ENCODE measurements at places on chromosomes 3 and 15. TPM values are rescaled to one million over a fixed set of nuclear protein-coding genes. Genes with fewer than 3 reads are reported as not detected.

FAN1 gene
- total RNA-seq, result 23.8 TPM

ITPKA gene
- total RNA-seq, result 0.92 TPM

TERC gene
- not detected for total RNA-seq

ALDH1L1 gene
- total RNA-seq, result 1.2 TPM

COL7A1 gene
- 312 TPM for total RNA-seq

CNTN6 gene
- total RNA-seq, result under 0.01 TPM

DNA sequence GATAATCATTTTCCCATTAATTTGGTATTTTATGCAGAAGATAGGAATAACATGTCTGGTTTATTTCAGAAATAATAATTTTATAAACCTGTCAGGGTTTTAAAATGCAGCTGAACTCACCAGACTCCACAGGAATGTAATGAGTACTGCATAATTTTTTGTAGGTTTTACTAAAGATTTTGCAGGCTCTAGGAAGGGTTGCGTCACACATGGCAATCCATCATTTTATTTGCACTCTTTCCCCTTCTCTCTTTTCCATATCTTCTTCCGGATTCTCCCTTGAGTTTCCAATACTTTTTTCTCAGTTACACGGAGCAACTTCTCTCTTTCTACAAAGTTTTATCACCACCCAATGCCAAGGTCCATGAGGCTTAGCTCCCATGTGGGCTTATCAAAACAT is 234.7 kb downstream of the NFKBIZ start:
- DNase-seq, result no peak

GRCh38 chr3:143165211-143165610 is 45.6 kb downstream of the CHST2 start:
- DNase-seq, result no peak

DNA sequence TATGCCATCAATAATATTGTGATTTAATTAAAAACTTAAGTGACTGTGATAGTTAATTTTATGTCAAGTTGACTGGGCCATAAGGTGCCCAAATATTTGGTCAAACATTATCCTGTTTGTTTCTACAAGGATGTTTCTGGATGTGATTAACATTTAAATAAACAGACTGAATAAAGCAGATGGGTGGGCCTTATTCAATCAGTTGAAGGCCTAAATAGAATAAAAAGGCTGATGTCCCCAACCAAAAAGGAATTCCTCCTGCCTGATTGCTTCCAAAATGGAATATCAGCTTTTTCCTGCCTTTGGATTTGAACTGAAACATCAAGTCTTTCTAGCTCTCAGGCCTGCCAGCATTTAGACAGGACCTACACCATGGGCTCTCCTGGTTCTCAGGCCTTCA is 961.7 kb downstream of the NTRK3 start:
- no peak for DNase-seq

- peak; percentile 7 for DNase-seq
These were observed 68.4 kb downstream of the MINDY2 start for GRCh38 chr15:58839485-58839884.

DNA sequence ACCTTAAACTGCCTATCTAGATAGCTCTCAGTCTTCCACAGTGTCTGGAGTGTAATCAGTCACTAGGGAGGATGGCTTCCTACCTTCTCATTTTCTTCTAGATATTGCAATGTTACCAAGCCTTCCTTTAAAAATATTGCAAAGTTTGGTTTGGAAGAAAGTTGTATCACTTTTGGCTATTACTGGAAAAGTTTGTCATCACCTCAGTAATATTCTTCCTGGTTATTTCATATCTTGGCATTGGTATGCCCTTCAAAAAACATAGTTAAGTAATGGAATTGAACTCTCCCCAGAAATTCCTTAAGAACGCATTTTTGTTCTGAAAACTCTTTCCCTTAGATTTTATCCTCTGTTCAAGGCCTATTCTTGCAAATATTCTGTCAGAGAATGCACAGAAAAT is 179.3 kb upstream of the MME start:
- no peak for DNase-seq

GRCh38 chr3:100352296-100353231 is 18.0 kb downstream of the NIT2 start:
- DNase-seq, result peak; percentile 11

DNA sequence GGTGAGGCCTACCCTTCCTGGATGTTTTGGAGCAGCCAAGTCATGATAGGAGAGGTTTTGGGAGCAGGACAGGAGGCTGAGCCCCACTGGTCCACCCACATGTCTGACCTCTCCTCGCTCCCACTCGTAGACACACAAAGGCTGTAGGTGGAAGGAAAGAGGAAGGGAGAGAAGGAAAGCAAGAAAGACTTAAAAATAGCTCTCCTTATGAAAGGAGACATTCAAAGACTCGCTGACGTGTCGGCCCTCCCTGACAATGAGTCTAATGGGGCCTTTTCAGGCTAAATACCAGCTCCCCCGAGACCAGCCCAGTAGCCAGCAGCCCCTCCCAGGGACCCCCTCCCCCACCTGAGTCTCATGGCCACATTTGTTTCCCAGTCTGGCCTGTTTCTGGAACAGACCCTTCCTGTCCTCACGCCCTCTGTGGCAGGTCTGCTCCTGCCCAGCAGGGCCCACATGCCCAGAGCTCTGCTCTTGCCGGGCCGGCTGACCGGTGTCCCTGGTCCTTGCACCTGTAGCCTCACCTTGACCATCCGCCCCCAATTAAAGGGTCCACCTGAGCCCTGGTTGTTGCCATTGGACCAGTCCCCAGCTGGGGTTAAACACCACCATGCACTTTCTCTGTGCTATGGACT is 49.3 kb downstream of the FGD5 start:
- no peak for DNase-seq

DNA sequence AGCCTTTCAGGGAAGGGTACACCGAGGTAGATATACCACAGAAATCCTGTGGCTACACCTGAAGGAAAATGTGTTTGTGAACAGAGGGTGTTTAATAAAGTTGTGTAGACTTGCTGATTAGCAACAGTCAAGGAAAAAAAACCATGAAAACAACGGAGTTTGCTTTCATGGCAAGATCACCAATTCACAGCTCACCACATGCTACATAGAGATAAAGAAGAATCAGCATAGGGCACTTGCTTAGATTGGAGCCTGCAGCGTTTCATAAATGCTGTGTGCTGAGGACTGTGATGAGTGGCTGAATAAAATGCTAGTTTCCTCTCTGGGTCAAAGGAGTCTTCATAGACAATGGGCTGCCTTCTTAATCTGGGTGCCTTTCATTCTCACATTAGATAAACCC is 257.6 kb downstream of the SLC9A9 start:
- no peak for DNase-seq

DNA sequence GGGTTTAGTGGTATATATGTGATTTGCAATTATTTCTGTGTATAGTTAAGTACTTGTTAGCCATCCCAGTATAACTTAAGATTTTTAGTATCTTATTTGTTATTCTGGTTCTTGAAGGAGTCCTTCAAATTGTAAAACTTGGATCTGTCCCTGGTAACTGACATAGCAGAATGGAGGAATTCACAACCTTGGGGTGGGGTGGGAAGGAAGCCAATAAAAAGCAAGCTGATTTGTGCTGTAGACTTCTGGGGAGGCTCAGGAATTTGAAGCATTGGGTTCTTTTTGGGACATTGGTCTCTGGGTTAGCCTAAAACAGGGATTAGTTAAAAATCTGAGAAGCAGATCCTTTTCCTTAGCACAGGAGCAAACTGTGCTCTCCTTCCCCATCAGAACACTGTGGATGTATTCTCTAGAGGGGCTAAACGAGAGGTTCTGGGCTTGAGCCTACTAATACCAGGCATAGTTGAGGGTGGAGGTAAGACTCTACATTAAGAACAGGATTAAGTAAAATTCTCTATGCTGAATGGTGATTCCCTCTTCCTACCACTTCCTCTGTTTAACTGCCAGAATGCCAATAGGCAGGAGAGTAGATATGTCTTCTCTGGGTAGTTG is 42.2 kb downstream of the GMPS start:
- DNase-seq, result no peak

DNA sequence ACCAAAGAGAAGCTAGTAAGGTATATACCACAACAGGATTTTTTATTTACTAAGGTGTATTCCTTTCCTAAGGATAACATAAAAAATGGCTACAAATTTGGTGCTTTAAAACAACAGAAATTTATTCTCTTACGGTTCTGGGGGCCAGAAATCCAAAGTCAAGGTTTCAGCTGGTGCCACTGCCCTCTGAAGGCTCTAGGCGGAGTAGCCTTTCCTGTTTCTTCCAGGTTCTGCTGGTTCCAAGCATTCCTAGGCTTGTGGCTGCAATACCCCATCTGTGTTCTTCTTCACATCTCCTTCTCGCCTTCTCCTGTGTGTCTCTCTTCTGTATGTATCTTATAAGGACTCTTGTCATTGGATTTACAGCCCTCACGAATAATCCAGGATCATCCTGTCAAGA is 549.9 kb downstream of the GRM7 start:
- DNase-seq, result no peak

DNA sequence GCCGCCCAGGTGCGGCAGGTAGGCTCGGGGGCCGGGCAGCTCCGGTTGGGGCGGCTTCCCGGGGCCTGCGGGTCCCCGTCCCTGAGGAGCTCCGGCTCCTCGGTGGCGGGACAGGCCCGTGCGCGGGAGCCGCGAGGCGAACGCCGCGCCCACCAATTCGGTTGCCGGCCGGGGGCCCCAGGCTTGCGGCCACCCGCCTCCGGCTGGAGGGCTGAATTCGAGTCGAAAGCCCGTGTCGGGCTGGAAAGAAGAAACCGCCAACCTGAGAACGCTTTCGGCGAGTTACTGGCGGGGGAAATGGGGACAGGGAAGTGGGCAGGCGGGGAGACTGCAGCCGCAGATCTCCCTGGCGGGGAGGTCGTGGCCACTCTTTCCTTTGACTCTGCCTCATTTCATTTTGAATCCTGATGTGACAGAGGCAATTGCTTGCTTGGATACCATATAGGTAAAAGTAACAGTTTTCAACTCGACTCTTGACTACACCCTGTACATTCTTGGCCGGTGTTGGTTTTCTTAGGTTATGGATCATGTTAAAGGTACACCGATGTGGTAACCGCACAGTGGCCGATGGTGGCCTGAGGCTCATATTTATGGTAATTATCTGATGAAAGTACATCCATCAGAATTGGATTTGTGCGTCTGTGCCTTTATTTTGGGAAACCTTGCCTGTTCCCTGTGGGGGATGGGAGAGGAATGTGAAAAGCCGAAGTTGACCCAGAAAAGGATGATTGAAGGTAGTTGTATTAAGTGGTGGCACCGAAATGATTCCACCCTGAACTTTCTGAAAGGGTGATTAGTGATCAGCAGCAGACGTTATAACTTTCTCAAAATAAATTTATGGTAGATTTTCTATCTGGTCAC is 1.7 kb downstream of the B3GNT5 start:
- peak; percentile 43 for DNase-seq

- DNase-seq, result peak; percentile 27
These were observed 213.8 kb downstream of the RPLP1 start for GRCh38 chr15:69666441-69666882.

- no peak for DNase-seq
These were observed 79.9 kb downstream of the TLE3 start for GRCh38 chr15:70017801-70018200.

GRCh38 chr3:194350726-194351071 is 429 bp downstream of the CPN2 start:
- DNase-seq, result no peak

DNA sequence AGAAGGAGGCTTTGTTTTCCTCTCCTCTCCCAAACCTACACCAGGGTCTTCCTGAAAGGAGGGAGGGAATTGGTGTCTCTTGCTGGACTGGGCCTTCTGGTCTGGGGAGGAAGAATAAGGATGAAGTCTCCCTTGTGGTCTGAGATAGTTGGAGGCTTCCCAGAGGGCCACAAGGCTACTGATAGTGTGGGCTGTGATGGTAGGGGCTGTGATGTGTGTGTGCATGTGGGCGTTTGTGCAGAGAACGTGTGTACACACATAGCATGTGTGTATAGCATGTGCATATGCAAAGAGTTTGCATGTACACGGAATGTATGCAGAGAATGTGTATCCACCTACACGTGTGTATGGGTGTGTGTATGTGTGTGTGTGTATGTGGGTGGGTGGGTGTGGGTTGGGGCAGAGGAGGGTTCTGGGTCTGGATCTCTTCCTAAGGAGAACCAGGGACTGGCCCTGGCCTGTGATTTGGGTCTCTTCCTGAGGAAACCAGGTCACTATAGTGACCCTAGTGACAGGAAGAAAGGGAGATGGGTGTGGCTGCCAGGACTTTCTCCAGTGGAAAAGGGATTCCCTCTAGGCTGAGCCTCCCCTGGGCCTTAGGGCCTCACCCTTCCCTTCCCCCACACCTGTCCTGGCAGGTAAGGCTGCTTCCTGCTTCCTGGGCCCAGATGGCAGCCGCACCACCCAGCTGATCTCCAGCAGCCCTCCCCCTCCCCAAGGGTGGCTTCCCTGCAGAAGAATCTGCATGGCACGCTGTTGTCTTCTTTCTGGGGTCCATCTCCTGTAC is 1.7 kb downstream of the FLNB start:
- peak; percentile 71 for DNase-seq

DNA sequence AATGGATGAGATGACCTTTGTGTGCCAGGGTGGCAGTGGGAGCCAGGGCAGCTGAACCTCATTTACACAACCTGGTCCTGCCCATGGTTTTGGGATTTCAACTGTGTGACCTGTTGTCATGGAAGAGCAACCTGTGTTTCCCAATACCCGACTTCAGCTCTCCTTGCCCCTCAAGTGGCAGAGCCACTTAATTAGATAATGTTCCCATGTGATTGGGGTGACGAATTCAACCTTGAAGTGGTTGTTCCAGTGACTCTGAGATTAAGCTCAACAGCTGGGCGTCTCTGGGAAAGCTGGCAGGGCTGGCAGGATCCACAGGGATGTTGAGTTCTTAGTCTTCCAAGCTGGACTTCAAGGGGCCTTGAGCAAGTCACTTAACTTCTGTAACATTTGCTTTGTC is 71.0 kb downstream of the THSD4 start:
- DNase-seq, result no peak
